ENCODE measurements at places on chromosomes 2 and 18. TPM values are rescaled to one million over a fixed set of nuclear protein-coding genes. Genes with fewer than 3 reads are reported as not detected.

GKN1 gene
- not detected for total RNA-seq

ICA1L gene
- 5.9 TPM for total RNA-seq

DNAJB2 gene
- 22.2 TPM for total RNA-seq

TCF7L1 gene
- total RNA-seq, result not detected

NTSR2 gene
- not detected for total RNA-seq

KIF5C gene
- total RNA-seq, result 4.7 TPM

PROC gene
- not detected for total RNA-seq

NLRC4 gene
- not detected for total RNA-seq

CNNM3 gene
- total RNA-seq, result 4.9 TPM

HYCC2 gene
- 2.7 TPM for total RNA-seq

ELP2 gene
- 113 TPM for total RNA-seq

C18orf54 gene
- 3.9 TPM for total RNA-seq

HOXD1 gene
- total RNA-seq, result 0.08 TPM

APLF gene
- total RNA-seq, result 0.69 TPM

KCNF1 gene
- total RNA-seq, result not detected

DUSP2 gene
- total RNA-seq, result 17.0 TPM

Measured in A375 (cell line).